Epithelial cell of prostate (primary cell): ENCODE measurements at places on chromosomes 1 and 21.

GRCh38 chr1:109610609-109611307 is 8.7 kb downstream of the GNAT2 start:
- no peak for DNase-seq

GRCh38 chr1:43878854-43879253 is 54.7 kb upstream of the ARTN start:
- no peak for DNase-seq

GRCh38 chr1:174258148-174258550 is 98.8 kb downstream of the RABGAP1L start:
- DNase-seq: no peak

DNA sequence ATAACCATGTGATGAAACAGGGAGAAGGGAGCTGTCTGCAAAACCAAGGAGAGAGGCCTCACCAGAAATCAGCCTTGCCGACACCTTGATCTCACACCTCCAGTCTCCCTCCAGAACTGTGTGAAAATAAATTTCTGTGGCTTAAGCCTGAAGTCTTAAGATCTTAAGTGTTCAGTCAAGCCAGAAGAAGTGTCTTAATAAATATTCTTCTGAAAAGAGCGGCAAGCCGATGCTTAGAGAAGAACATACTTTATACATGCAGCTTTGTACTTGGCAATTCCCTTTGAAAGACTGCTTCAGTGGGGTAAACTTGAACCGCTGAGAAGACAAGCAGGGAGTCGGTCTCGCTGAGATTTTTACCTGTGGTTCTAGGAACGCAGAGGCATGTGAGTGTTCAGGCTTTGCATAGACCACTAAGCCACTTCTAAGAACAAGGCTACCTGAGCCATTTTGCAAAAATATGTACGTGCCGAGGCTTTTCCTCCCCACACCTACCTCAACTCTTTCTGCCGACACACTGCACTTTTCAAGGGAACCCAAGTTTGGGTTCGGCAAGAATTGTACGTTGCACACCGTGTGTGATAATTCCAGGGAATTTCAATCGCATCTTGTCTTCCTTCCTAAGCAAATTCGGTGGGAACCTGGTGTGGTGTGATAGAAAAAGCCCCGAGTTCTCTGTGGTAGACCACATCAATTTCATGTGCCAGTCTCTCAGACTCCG is 3.4 kb downstream of the RUNX1 start:
- DNase-seq: no peak

DNA sequence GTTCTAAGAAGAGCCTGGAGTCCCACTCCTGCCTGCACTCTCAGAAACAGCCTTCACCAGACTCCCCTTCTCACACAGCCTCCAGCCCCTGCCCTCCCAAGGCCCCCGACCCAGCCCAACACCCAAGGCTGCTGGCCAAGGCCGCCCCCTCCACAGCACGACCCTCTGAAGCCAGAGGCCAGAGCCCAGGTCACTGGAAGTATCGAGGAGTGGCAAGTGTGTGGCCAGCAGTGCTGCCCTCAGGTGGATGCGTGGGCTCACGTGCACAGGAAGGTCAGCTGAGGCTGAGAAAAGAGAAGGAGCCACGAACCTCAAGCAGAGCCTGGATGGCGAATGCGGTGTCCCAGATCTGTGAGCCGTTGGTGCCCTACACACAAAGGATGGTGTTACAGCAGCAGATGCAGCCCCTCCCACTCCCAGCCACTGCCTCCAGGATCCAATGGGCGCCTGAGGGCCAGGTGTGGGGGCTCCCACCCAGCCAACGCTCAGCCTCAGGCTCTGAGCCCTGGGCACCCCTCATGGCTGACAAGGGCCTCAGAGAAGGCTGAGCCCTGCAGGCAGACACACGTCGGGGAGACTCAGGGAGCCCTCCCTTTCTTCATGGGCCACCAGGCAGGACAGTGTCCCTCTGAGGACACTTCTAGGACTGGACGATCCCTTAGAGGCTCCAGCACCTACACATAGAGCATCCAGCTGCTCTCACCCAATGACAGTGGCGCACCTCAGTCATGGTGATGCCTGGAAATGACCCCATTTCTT is 18.0 kb downstream of the LSS start:
- no peak for DNase-seq

GRCh38 chr1:205916541-205916940 is 26.7 kb downstream of the SLC26A9 start:
- no peak for DNase-seq

DNA sequence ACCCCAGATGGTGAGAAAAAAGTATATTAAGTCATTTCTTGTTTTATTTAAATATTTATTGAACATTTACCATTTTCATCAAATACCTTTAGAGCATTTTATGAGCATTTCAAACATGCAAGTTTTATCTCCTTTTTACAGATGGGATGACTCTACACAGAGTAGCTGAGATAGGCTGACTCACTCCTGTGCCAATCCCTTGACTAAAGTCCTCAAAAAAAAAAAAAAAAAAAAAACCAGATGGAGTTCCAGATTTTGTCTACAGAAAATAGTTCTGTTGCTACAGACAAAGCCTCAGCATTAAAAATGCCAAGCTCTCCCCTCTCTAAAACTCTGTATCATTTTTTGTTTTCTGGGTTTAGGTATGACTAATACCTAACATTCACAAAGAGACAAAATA is 303.0 kb upstream of the PLD5 start:
- no peak for DNase-seq

GRCh38 chr1:35915693-35916092 is 15.2 kb upstream of the AGO3 start:
- DNase-seq: no peak

- DNase-seq: peak; percentile 76
Observed at GRCh38 chr1:234746798-234747196, 136.8 kb upstream of the IRF2BP2 start.

GRCh38 chr21:18265944-18266343 is 21.3 kb downstream of the CHODL start:
- DNase-seq: no peak

GRCh38 chr1:53373246-53373645 is 45.4 kb upstream of the LRP8 start:
- DNase-seq: no peak

DNA sequence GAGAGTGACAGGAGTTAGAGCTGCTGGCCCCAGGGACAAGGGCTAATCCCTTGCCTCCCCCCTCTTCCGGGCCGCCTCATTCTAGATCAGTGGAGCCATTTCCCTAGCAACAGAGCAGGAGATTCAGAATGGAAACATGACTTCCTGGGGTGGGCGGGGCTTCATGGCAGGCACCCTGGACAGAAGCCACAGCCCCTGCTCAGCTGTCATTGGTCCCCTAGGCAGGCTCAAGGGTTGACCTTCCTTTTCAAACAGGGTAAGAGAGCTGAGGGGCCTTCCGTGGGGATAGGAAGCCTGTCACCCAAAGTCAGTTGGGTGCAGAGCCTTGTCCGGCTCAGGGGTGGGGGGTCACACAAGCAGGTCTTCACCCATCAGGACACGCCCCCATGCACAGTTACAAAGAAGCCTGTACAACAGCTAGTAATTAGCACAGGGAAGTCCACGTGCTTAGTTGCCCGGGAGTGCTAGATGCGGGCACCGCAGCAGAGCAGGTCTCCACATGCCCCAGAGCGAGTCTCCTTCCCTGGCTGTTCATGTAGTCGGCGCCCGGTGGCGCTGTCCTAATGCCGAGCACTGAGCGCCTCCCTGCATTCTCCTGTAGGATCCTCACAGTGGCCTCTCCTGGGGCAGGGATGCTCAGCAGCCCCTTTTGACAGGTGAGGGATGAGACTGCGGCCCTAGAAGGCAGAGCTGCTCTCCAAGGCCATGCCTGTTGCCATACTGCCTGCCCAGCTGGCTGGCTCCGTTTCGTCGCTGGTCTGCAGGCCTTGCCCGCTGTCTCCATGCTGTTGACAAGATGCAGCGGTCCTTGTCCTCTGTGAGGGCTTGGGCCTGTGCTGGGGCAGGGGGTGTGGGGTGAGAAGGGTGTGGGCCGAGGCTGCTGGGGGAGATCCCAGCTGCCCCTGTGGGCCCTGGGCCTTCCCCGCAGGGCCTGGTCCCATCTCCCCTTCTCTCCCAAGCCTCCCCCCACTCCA is 5.1 kb downstream of the TMEM201 start:
- peak; percentile 75 for DNase-seq

DNA sequence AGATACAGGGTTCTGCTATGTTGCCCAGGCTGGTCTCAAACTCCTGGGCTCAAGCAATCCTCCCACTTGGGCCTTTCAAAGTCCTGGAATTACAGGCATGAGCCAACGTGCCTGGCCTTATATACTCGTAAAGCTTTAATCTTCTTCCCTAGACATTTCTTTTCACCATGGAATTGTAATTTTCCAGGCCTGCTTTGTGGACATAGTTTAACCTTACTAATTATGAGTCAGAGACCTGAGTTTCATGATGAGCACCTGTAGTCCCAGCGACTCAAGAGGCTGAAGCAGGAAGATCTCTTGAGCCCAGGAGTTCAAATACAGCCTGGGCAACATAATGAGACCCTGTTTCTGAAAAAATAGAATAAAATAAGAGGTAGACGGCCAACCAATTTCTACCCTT is 12.3 kb downstream of the PATJ start:
- peak; percentile 75 for DNase-seq

DNA sequence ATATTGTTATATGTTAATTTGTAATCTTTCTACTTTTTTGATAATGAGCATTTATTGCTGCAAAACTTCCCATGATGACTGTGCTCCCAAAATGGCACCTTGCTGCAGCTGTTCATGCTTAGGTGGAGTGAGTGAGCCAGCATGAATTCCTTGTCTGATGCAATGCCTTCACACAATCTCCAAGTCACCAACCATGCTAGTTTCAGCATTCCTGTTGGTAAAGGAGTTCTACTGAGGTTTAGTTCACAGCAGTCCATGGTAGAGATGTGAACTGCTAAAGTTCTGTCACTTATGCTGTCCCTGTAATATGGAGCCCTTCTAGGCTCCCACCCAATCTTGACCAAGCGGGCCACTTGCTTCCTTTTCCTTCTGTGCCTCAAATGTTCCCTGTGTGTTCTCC is 26.2 kb upstream of the PRKACB start:
- DNase-seq: no peak

DNA sequence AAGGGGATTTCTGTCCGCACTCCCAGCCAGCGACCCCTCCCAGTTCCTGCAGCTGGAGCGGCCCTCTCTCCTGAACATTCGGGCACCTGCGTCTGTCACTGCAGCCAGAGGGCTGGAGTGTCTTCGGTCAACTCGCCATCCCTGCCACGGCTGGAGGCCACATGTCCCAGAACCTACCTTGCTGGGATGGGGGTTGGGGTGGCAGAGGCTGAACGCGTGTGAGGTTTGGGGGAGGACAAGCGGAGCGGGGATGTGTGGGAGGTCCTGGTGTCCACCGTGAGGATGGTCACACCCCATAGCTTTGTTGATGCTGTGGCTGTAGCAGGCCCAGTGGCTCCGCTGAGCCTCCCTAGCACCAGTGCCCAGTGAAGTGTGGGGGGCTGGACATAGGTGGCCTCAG is 14.8 kb upstream of the C1orf174 start:
- DNase-seq: no peak

DNA sequence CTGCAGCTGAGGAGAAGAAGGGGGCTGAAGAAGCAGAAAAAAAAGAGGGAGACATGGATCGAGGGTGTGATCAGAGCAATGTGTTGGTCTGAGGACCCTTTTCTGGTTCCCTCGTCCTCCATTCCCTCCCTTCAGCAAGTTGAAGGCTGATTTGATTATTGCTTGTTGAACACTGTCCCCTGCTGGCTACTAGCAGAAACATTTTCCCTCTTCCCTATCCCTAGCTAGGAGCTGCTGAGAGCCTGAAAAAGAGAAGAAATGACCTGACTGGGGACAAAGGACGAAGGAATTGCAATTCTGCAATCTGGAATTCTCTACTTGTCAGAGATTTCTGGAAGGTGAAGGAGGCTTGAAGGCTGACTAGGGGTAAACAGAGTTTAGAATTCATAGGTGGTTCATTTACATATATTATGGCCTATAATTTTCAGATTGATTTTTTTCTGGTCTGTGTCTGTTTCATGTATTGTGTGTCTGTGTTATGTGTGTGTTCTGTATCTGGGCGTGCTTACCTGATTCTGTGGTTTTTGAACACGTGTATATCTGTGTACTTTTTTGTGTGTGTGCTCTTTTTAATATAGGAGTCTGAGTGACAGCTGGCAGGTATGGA is 9.8 kb downstream of the NHLH1 start:
- DNase-seq: no peak

- DNase-seq: no peak
Observed at GRCh38 chr1:1430992-1431844, 4.3 kb upstream of the VWA1 start.

- DNase-seq: no peak
Observed at GRCh38 chr1:160217481-160218051, 12.4 kb downstream of the PEA15 start.

DNA sequence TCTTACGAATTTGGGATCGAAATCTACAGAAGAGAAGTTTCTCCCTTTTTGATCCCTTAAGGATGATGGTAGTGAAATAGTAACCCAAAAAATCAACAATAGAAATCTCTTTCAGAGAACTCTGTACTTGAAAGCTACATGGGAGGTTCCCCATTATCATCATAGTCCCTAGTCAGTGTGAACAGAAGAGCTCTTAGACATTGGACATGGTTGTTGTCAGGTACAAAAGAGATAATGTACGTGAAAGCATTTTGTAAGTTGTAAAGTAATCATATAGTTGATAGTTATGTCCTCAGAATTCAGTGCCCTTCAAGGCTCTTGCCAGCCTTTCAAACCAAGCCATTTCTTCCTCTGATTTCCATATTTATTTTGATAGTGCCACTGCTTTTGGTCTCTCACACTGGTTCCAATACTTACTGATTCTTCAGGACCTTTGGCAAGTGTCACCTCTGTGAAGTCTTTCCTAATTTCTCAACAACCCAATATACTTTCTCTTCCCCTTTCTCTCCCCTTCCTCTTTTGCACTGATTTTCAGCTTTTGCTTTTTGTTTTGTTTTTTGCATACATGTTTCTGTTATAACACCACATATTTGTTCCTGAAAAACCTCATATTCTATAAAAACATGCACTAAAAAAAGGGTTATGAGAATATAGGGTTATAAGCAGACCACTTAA is 22.4 kb downstream of the VPS45 start:
- DNase-seq: no peak

GRCh38 chr1:167799747-167800146 is 78.0 kb downstream of the MPZL1 start:
- no peak for DNase-seq

GRCh38 chr1:165306543-165307434 is 49.7 kb downstream of the LMX1A start:
- DNase-seq: no peak
